ENCODE measurements at places on chromosomes 12 and 14. TPM values are rescaled to one million over a fixed set of nuclear protein-coding genes. Genes with fewer than 3 reads are reported as not detected.

TPH2 gene
- not detected for total RNA-seq

DACT1 gene
- 2.8 TPM for total RNA-seq

GSC gene
- total RNA-seq, result 0.38 TPM

TSPAN19 gene
- total RNA-seq, result 0.49 TPM

PTPRR gene
- 1.2 TPM for total RNA-seq

DNA sequence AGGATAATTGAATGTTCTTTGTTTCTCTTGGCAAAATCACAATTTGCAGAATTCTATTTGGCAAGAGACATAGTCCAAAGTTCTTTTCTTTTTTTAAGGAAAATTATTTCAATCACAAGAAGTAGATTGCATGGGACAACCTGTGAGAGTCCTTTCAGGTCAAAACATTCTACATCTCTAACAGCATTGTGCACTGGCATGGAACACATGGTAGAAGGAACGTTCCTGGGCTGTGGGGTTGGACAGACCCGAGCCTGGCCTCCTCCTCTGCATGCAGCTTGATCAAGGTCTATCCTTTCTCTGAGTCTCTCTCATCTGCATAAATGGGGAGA lies 88.6 kb upstream of the CPSF6 start:
- no peak for DNase-seq

GRCh38 chr12:12384571-12385340 lies 27.9 kb downstream of the BORCS5 start:
- no peak for DNase-seq

DNA sequence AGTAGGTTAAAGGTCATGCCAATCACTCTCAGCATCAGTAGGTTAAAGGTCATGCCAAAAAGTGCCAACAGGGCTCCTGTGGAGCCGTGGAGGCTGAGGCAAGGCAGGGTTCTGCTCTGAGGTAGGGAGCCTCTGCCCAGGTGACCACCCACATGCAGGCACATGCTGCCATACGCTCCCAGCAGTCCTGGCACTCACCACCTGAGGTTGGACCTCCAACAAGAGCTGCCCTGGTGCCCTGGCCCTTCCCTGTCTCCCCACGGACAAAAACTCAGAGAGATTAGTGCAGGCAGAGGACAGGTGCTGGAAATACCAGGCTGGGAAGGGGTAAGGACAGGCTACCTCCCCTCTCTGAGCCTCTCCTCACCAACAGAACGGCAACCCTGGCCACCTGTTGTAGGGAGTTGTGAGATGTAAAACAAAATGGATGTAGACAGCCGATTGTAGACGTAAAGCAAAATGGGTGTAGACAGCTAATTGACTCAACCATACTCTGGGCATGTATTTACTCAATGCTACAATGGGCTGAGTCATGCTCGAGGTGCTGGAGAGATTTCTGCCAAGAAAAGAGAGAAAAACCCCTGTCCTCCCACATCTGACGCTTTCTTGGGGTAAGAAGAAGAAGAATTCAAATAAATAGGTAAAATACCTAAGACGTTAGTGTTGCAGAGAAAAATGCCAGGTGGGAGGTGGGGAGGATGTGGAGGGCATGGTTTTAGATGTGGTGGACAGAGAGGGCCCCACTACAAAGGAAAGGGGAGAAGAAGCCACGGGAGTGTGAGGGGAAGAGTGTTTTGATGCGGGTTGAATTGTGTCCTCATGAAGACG lies 32.4 kb downstream of the LTBP2 start:
- no peak for DNase-seq

GRCh38 chr14:63453443-63453936 lies 89.7 kb downstream of the PPP2R5E start:
- DNase-seq, result no peak
